CD4-positive, alpha-beta T cell treated with Interleukin-21 for 1 hour (primary cell): ENCODE measurements at places on chromosomes 5 and 9.

GRCh38 chr5:155987265-155987810 is 339.6 kb upstream of the SGCD start:
- DNase-seq = no peak

GRCh38 chr9:136882109-136882946 is 4.0 kb upstream of the TRAF2 start:
- peak; percentile 91 for DNase-seq

GRCh38 chr9:36762958-36763357 is 190.3 kb downstream of the MELK start:
- DNase-seq = no peak

GRCh38 chr5:78589923-78590322 is 58.6 kb downstream of the LHFPL2 start:
- no peak for DNase-seq

- no peak for DNase-seq
Measured at GRCh38 chr5:55364537-55365055, 56.8 kb downstream of the MTREX start.

DNA sequence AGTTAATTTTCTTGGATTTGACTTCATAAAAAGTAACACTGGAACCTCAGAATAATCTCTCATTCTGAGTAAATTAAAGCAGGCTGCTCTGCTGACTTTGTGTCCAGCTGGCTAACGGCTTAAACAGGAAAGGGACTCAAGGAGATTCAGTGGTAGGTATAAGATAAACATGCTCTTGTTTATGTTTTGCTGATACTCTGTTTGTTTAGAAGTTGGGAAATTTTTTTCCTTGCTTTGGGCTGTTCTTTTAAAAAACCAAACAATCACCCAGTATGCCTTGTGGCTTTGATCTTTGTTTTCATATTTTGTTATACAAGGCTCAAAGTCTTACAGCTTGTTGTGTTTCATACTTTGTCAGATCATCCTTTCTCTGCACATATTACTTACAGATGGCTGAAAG is 237.6 kb upstream of the RIOK2 start:
- no peak for DNase-seq

DNA sequence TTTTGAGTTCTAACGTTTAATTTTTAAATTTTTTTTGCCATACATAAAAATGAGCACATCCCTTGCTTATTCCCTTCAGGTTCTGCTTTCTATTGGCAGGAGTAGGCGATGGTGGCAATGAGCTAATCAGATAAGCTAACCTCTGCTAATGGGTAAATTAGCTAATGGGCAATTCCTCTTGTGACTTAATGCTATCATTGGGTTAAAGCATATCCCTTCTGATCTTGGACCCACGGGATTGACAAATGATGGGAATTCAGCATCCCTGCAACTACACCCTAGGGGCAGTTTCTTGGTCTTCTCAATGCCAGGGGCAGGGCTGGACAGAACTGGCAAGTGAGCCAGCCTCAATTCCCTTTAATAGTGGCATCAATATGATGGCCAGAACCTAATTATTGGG is 70.2 kb upstream of the IL12B start:
- DNase-seq = no peak

DNA sequence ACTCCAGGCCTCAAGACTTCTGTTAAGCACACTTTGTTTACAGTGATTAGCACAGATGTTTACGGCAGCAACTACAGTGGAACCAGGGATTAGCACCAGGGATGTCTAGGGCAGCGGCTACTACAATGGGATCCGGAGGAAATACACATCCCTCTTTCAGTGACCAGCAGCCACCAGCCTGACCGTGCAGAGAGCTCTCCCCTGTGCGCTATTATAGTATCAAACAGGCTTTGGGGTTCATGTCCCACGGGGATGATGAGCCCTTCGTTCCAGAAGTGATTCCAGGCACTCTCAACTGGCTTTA is 21.5 kb downstream of the GFPT2 start:
- DNase-seq = no peak

DNA sequence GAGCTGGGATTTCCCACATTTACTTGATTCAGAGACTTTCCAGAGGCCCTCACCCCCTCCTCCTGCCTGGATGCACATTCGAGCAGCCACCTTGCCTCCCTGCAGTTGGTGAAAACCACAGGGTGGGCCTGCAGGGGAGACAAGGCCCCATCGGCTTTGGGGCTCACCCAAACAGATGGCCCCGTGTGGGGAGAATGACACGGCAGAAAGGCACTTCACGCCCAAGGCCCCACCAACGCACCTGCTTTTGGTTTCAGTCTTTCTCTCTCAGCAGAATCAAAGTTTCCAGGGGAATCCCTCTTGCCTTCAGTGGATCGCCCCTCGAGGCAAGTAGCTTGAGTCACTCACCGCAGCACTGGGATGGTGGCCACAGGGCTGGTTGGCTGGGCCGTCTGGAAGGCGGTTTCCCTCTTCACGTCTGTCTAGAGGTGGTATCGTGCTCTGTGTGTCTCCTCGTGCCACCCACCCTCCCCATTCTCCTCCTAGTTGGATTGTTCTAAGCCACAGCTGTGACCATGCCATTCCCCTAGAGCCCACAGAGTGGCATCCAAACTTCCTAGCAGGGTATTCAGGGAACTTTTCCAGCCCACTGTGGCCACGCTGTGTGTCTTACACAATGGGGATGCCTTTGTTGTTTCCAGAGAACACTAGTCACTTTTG is 31.8 kb downstream of the SEC61B start:
- DNase-seq = peak; percentile 51

- no peak for DNase-seq
Measured at GRCh38 chr5:83173826-83174225, 96.5 kb downstream of the XRCC4 start.

- DNase-seq = no peak
Measured at GRCh38 chr5:7910738-7911428, 41.9 kb downstream of the MTRR start.

- no peak for DNase-seq
Measured at GRCh38 chr9:18361646-18362045, 112.3 kb upstream of the ADAMTSL1 start.

DNA sequence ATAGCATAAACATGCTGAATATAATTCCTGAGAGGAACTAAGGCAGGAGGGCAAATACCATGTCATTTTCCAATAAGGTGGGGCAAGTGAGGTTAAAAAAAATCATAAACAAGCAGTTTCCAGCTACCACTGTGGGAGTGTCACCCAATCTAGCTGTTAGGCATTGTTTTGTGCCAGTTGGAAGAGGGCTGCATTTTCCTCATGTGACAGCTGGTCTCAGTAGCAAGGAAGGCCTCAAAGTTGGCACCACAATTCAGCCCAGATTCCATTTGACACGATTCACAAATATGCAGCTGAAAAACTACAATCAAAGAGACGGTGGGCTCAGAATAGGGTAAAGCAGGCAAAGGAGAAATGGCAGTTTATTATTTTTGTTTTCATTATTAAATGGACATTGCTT is 636.1 kb downstream of the KIF4B start:
- DNase-seq = no peak

DNA sequence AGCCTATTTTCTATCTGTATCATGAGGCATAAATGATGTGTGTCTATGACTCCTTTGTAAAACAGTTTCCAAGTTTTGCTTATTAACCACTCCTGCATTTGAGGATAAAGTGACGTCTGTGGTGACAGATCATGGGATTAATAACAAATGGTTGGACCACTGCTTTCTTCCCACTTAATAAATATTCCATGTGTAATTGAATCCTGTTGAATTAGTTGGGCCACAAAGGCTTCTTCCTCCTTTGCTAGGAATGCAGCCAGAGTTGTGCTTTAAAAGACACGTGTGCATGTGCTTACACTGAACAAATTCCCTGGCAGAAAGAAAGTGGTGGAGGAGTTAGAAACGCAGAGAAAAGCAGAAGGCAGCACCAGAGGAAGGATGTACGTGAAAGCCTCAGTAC is 150.2 kb downstream of the ACTBL2 start:
- DNase-seq = no peak

DNA sequence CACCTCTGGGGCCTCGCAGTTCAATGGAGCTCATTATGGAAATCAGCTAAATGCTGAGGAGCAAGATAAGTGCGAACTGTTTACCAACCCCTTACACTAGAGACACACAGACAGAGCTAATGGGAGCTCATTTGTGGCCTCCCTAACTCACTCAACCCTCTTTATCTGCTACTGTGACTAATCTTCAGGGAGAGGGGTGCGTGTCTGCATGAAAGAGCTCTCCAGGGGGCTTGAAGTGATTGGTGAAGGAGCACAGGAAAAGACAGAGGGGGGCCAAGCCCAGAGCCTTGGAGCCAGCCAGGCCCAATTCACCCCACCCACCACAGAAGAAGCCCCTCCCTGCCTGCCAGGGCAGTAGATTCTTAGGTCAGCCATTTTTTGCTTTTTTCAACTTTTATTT is 466.8 kb upstream of the BRINP1 start:
- DNase-seq = no peak

- no peak for DNase-seq
Measured at GRCh38 chr9:2110036-2110435, 94.9 kb downstream of the SMARCA2 start.

DNA sequence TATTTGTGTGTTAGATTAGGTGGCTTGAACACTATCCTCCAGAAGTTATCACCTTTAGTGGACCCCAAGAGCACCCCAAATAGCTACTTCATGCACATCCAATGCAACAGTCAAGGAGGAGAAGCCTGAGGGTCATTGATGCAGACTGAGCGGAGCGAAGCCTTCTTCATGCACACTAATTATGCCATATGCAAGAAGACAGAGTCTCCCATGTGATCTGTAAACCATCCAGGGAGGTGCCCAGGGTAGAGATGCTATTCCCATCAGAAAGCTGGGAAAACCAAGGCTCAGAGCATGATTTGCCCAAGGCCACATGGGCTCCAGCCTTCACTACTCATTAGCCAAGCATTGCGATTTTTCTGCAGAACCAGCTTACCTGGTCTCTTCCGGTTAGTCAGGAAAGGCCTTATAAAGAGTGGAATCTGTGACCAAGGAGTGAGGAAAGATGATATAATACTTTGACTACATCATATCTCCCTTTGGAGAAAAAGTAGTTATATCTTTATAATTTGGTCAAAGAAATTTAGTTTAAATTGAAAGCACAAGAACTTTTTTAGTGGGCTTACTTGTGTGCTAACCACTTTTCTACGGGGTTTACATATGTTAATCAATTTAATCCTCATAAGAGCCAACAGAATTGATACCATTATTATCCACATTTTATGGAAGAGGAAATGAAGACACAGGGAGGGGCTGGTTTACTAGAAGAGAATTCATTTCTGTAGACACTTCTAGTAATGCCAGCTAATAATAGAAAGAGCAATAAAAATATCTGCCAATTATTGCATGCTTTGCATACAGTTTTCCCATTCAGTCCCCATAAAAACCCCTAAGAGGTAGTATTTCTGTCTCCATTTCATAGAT is 220.0 kb downstream of the ESM1 start:
- DNase-seq = no peak
